ENCODE measurements at places on chromosomes 12 and 14. TPM values are rescaled to one million over a fixed set of nuclear protein-coding genes. Genes with fewer than 3 reads are reported as not detected.

EID3 gene
- total RNA-seq: 1.1 TPM

PPP4R4 gene
- total RNA-seq: not detected

CCDC63 gene
- not detected for total RNA-seq

- DNase-seq: peak; percentile 38
Measured at GRCh38 chr14:81453166-81453766, 53.1 kb upstream of the STON2 start.

GRCh38 chr14:85057221-85057620 lies 472.7 kb upstream of the FLRT2 start:
- DNase-seq: no peak

DNA sequence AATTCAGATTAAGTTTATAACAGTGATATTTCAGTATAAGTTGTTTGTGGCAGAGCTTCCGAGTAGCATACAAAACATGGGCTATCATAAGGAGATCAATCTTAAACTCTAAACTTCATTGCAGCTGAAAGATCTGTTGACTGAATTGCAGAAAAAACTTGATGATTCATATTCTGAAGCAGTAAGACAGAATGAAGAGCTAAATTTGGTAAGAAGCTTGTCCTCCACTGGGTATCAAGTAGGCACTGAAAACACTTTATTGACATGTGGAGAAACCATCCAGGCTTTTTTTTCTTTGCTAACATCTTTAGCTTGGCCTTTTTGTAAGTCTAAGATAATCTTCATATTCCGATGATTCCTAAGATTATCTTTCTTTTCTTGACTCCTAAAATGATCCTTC lies 93.0 kb downstream of the KTN1 start:
- DNase-seq: no peak

DNA sequence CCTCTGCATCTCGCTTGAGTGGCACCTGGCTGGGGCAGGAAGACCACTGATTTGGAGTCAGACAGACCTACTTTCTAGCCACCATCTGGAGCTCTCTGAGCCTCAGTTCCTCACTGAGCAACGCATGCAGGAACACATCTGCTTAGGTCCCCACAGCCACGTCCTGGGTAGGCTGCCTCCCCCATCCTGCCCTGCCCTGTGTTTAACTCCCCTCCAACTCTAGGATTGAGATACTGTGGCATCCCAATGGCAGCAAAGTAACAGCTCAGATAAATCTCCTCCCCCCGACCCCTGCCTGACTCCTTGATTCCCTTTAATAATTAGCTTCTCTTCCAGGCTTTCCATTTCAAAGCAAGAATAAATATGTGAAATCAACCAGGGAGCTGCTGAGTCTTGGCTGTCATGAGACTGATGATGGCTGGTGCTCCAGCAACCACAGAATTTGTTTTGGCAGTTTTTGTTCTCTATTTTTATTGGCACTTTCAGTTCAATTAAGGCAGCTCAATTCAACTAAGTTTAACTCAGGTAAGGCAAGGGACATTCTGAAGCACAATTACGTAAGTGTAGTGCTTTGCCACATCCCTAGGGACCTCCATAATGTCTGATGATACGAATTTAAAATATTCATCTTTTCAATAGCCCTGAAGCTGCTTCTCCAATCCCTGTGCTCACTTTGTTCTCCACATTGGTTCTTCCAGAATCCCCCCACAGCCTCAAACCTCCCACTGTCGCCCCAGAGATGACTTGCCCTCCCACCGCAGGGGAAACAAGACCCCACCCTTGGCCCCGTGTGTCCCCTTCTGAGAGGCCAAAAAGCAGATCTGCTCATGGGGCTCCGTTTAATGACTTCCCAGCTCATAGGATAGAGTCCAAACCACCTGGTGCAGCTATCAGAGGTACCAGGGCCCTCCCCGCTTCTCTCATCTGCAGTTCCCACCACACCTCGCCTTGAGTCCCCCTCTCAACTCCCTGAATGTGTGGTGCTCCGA lies 58.2 kb downstream of the ESR2 start:
- DNase-seq: no peak

DNA sequence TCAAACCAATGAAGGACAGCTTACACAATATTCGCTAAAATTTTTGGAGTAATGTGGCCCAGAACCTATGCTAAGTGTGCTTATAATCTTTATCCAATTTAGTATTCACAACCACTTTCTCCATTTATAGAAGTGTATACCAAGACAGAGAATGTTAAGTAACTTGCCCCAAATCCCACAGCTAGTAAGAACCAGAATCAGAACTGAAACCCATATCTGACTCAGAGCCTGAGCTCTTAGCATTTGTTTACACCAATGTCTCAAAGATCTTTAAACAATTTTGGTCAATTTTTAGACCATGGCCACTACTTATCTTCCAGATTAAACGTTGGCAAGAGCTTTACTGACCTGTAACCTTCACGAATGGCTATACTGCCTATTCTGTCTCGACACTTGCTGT lies 53.0 kb downstream of the PAPLN start:
- no peak for DNase-seq

DNA sequence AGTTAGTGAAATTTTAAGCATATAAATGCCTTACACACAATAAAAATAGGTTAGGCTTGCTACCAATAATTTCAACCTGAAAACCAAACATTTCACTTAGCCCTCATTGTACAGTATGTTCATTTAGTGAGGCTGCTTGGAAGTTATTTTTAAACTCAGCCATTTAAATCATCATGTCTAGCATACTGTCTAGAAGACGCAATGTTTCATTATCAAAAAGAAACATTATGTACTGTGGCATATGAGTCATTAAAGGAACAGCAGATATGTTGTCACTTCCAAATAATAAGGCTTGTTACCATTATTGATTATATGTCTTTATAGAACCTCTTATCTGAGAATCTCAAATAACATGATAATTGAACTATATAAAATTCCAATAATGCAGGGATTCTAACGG lies 304.7 kb downstream of the RMST start:
- no peak for DNase-seq

TMEM63C gene
- not detected for total RNA-seq

- no peak for DNase-seq
Measured at GRCh38 chr14:101134851-101135433, 231.4 kb upstream of the RTL1 start.

GRCh38 chr12:5073853-5074252 lies 30.2 kb downstream of the KCNA5 start:
- DNase-seq: no peak

GPR132 gene
- total RNA-seq: 1.1 TPM

- no peak for DNase-seq
Measured at GRCh38 chr12:85152311-85152729, 116.2 kb downstream of the LRRIQ1 start.

- DNase-seq: no peak
Measured at GRCh38 chr12:33825986-33826602, 196.2 kb upstream of the ALG10 start.

NELL2 gene
- total RNA-seq: 0.53 TPM

DNA sequence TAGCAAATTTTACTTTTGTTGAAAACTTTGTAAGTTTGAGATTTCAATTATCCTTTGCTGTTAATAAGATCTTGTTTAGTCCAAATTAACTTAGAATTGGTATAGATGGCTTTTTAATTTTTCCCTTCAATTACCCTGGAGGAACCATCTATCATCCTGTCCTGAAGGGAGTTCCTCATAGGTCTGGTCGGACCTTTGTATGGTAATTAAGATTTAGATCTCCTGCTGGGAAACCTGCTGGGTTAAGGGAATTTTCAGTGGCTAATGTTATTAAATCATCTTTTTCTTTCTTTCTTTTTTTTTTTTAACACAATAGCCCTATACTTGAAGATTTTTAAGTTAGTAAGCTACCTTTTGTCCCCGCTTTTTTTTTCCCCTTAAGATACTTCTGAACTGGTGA lies 63.0 kb upstream of the PRMT8 start:
- DNase-seq: no peak

CPNE8 gene
- total RNA-seq: 3.4 TPM

FLVCR2 gene
- 1.5 TPM for total RNA-seq

LYSET gene
- 15.9 TPM for total RNA-seq

DNA sequence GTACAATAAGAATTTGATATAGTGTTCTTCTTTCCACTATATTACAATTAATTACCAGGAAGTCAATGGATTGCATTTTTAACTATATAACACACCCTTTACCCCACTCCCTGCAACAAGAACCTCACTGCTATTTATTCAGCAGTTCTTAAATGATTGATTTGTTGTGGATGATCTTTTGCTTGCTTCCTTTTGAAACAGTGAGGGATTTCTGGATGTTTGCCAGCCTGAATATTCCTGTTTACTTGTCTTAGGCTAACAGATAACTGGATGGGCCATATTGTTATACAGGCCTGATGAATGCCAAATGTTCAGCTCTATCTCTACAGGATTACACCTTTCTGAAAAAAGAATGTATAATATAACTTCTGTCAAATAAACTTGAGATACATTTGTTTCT lies 497.6 kb downstream of the APAF1 start:
- DNase-seq: no peak

SPX gene
- 0.11 TPM for total RNA-seq

GRCh38 chr14:42862114-42862513 lies 1255.4 kb downstream of the LRFN5 start:
- no peak for DNase-seq

DNA sequence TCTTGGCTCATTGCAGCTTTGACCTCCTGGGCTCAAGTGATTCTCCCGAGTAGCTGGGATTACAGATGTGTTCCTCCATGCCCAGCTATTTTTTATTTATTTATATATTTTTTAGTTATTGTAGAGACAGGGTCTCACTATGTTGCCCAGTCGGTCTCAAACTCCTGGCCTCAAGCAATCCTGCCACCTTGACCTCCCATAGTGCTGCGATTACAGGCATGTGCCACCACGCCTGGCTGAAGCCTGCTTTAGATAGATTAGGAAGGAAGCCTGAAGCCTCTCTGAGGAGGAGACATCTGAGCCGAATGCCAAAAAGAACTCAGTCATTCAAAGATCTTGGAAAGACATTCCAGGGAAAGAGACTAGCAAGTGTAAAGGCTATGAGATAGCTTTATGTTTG lies 10.2 kb downstream of the INHBC start:
- DNase-seq: no peak

GRCh38 chr14:101687756-101688546 lies 73.6 kb upstream of the PPP2R5C start:
- DNase-seq: no peak

DNA sequence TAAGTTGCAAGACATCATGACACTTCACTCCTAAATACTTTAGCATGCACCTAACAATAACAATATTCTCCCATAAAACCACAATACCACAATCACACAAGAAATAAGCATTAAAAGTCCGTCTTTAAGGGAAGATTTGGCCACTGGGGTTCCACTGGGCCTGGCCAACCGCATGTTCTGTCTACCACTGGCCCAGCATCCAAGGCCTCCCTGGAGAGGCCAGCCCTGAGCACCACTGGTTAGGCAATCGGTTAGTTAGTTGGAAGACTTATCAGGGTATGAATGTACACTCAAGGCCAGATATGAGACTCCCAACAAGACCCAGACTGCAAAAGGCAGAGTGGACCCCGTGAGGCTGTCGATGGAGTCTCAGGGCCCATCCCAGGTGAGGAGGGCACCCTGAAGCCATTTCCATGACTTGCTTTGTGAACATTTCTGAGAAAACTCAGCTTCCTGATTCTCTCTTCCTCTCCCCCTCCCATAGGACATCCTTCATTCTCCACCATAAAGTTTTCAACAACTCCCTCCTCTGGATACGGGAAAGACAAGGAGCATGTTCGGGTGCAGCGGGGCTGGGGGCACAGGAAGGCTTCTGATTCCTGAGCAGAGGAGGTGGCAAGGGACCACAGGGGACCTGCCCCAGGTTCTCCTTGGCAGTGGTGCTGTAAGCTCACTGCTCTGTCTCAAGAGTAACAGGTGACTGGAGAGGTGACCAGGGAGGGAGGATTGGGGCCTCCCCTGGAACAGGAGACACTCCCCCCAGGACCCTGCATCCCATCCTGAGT lies 5.9 kb downstream of the PXN start:
- DNase-seq: no peak

DNA sequence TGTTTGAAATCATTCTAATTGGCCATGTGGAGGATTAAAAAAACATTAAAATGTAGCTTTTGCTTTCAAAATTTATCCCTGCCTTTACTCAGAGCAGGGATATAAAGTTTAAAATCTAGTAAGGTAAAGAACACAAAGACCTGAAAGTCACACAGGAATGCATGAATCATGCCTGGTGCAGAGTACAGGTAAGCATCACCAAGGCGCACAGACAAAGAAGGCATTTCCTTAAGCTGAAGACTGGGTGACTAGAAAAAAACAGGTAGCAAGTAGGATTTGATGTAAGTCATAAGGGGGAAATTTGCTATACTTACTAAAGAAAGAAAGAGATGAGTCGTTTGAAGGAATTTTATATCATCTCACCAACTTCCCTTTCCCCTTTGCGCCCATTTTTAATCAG lies 405.6 kb downstream of the GXYLT1 start:
- no peak for DNase-seq

- no peak for DNase-seq
Measured at GRCh38 chr12:102504280-102504679, 23.9 kb upstream of the IGF1 start.

- no peak for DNase-seq
Measured at GRCh38 chr12:87802721-87803011, 226.5 kb downstream of the C12orf50 start.

GRCh38 chr14:56902385-56902784 lies 92.1 kb upstream of the OTX2 start:
- no peak for DNase-seq

DNA sequence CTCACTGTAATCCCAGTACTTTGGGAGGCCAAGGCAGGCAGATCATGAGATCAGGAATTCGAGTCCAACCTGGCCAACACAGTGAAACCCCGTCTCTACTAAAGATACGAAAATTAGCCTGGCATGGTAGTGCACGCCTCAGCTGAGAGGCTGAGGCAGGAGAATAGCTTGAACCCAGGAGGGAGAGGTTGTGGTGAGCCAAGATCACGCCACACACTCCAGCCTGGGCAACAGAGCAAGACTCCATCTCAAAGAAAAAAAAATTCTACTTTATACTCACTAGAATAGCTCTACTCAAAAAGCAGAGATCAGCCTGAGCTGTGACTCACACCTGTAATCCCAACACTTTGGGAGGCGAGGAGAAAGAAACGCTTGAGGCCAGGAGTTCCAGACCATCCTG lies 17.1 kb downstream of the NUMB start:
- DNase-seq: no peak

- DNase-seq: no peak
Measured at GRCh38 chr12:114661245-114661644, 22.7 kb downstream of the TBX3 start.

NPFF gene
- not detected for total RNA-seq

DNA sequence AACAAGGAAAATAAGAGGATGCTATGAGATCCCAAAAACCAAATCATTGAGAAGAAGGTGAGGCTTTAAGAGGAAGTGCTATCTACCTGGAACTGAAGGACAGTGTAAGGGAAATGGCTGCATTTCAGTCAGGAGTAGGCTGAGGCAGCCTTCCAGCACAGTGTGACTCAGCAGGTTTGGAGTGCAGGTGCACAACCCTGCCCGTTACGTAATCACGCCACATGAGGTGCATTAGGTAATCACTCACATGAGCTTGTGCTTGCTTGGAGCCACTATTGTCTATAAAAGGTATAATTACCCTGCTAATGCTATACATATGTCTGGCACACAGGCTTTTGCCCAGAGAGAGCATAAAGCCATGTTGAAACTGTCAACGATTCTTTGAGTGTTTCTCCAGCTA lies 74.9 kb downstream of the DIO2 start:
- peak; percentile 2 for DNase-seq

GRCh38 chr14:92687681-92688433 lies 60.6 kb downstream of the LGMN start:
- no peak for DNase-seq

ATXN3 gene
- 11.3 TPM for total RNA-seq
